Amniotic epithelial cell (primary cell): ENCODE measurements at places on chromosomes 1 and 21.

DNA sequence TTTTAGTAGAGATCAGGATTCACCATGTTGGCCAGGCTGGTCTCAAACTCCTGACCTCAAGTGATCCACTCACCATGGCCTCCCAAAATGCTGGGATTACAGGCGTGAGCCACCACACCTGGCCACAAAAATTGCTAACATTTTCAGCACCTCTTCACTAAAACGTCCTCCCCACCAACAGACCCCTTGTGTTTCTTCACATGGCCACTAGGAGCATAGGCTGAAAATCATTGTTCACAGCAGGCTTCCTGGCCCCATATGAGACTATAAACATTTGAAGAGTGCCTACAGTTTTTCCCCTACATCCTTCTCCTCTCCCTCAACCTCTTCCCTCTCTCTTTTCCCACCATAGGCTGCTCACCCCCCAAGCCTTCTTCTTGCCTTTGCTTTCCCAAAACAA is 28.0 kb upstream of the SFPQ start:
- DNase-seq = peak; percentile 28

- DNase-seq = no peak
These were observed 15.6 kb upstream of the C1orf174 start for GRCh38 chr1:3915551-3916121.

DNA sequence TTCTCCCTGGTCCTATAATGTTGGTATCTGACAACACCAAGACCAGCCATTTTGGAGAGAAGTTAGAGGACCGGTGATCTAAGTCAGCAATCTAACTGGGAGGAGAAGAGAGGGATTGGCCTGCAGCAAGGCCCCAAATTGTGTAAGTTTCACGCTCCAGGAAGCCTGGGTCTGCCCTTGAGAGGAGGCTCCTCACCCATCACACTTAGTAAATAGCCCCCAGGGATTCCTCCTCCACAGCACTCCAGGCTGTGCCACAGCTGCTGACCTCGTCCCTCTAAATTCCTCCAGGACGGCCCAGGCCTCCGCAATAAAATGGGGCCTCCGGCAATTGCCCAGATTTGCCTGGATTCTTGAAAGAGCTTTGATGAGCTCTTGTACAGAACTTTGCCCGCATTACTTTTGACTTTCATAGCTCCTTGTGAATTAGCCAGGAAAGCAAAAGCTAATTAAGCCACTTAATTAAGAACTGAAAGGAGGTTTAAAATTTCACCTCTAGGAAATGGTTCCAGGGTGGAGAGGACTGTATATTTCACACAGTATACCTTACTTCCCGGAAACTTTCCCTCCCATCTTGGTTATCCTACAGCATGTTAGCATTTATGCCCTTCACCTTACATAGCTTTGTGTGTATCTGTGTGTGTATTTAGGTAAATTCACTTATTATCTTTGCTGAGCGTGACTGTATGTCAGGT is 90.5 kb downstream of the LAMC2 start:
- DNase-seq = no peak

DNA sequence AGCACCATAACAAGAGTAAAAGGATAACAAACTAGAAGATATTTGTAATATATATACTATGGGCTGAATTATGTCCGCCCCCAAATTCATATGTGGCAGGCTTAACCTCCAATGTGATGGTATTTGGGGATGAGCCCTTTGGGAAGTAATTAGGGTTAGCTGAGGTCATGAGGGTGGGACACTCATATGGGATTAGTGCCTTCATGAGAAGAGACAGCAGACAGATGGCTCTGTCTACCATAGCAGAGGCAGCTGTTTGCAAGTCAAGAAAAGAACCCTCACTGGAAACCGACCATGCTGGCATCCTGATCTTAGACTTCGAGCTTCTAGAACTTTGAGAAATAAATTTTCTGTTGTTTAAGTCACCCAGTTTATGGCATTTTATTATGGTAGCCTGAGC is 303.6 kb downstream of the LMO4 start:
- DNase-seq = no peak

- DNase-seq = no peak
These were observed 60.9 kb downstream of the AK5 start for GRCh38 chr1:77342745-77343144.

- DNase-seq = no peak
These were observed 171.4 kb downstream of the LRRC40 start for GRCh38 chr1:70033936-70034335.

GRCh38 chr1:18819986-18820790 is 39.3 kb downstream of the TAS1R2 start:
- no peak for DNase-seq

- DNase-seq = peak; percentile 61
These were observed 54.1 kb downstream of the MRPL37 start for GRCh38 chr1:54254055-54254454.

- DNase-seq = no peak
These were observed 47.1 kb upstream of the PLA2G2C start for GRCh38 chr1:20233394-20233793.
